ENCODE measurements at places on chromosomes 12 and 14.

- DNase-seq, result no peak
Observed at GRCh38 chr14:32226056-32226455, 23.0 kb upstream of the RNU6-8 start.

GRCh38 chr14:74510959-74511409 is 17.4 kb downstream of the ISCA2 start:
- DNase-seq, result no peak

DNA sequence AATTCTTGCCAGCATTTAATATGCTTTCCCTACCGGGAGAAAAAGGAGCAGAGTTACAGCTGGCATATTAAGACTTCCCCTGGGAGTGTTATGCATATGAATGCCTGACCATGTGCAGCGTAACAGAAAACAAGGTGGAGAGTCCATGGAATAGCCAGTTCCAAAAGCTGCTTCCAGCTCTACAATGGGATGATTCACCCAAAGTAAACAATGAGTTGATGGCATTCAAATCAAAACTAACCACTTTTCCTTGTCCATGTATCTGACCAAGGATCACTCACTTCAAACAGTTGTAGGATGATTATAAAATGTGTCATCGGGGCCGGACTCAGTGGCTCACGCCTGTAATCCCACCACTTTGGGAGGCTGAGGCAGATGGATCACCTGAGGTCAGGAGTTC is 48.1 kb upstream of the BICDL1 start:
- DNase-seq, result no peak

DNA sequence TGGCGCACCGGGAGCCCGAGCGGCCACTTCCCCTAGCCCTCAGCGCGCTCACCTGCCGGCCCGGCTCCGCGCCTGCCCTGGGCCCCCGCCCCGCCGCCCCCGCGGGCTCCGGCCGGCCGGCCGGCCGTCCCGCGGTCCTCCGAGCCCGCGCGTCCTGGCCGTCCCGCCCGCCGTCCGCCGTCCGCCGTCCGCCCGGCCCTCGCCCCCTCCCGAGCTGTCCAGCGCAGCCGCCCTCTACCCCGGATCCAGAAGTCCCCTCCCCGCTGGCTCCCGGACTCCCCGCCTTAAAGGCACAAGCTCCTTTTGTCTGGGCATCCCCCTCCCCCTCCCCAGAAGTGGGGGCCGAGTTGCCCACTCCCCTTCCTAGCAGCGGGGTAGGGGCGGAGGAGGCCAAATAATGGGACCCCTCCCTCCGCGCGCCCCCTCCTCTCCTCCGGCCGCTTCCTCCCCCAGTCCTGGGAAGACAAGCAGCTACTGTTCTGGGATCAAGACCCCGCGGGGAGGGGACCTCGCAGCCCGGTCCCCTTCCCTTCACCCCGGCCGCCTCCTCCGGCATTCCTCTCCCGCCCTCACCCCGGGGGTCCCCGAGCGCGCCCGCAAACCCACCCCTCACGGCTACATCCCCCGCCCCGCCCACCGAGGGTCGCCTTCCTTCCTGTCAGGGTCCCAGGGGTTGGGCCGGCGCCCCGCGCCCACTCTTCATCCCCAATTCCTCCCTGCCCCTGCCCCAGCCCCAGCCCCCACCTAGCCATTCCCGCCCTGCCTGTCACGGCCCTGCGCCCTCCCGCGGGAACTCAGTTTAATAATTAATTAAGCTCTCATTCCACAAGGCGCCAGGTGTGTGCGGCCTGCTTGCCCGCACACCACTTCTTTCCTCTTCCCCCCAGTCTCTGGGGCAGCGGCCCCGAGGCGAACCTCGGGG is at the start of gene ADCY6:
TSS of gene ADCY6 (minus strand) at position 236 of the 922 bp plus-strand sequence. CDS start 5,655 bp downstream, outside the sequence.
- no peak for DNase-seq

- no peak for DNase-seq
Observed at GRCh38 chr12:7144414-7145120, 14.4 kb downstream of the CLSTN3 start.

- no peak for DNase-seq
Observed at GRCh38 chr12:111034083-111034885, 113.9 kb upstream of the MYL2 start.

DNA sequence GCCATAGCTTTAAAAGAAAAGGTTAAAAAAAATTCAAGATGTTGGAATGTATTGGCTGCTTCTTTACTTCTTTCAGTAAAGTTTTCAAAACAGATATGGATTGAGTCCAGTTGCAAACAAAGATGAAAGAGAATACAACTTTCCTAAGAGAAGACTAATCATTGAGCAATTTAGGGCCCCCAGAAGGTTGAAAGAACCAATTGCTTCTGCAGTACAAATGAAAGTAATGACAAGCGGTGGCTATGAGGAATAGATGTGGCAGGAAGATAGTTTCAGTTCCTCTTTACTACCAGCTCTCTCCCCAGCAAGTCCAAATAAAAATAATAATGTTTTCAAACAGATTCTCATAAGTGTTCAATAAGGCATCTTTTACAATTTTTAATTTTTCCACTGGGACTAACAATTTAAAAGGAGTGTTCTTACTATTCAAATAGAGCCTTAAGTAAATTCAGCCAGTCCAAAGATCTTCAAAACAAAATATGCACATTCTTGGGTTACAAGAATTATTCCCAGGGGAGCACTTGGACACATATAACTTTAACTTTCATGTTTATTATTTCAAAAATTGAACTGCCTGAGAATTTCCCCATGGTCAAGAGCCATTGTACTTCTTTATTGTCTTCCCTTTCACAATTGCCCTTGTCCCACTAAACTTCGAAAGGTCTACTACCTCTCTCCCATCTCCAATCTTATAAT is 62.3 kb upstream of the PPP1R12A start:
- no peak for DNase-seq

DNA sequence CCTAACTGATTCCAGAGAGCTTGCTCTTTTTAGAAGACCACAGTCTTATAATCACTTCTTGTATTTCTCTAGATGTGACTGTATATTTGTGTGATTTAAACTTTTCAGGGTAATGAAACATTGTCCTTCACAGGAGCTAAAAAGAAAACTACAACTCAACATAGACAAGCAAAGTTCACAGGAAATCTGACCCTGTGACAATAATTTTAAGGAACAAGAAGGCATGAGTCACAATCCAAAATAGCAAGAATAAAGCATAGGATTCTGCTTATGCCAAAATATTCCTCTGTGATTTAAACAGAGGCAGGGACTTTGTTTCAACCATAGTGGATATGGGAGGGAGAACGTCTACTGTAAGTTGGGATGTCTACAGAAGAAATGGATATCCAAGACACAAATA is 44.3 kb downstream of the GPR65 start:
- DNase-seq, result no peak

- no peak for DNase-seq
Observed at GRCh38 chr14:101033446-101034165, 130.1 kb upstream of the RTL1 start.

GRCh38 chr14:34355584-34356263 is 106.3 kb downstream of the SPTSSA start:
- no peak for DNase-seq

DNA sequence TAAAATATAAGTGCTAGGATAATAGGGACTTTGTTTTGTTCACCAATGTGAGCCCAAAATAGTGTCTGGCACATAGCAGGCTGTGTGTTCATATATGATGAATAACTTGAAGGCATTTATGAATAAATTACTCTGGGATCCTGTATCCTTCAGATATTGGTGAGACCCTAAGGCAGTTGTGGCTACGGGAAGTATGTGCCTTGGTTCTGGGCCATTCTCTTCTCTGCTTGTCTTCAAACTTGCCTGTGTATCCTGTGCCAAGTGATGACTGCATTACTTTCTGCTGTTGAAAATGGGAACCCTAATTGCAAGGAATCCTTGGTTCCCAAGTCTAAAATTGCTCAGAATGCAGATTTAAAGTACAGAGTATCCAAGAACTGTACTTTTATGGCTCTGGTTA is 67.6 kb upstream of the KTN1 start:
- no peak for DNase-seq

DNA sequence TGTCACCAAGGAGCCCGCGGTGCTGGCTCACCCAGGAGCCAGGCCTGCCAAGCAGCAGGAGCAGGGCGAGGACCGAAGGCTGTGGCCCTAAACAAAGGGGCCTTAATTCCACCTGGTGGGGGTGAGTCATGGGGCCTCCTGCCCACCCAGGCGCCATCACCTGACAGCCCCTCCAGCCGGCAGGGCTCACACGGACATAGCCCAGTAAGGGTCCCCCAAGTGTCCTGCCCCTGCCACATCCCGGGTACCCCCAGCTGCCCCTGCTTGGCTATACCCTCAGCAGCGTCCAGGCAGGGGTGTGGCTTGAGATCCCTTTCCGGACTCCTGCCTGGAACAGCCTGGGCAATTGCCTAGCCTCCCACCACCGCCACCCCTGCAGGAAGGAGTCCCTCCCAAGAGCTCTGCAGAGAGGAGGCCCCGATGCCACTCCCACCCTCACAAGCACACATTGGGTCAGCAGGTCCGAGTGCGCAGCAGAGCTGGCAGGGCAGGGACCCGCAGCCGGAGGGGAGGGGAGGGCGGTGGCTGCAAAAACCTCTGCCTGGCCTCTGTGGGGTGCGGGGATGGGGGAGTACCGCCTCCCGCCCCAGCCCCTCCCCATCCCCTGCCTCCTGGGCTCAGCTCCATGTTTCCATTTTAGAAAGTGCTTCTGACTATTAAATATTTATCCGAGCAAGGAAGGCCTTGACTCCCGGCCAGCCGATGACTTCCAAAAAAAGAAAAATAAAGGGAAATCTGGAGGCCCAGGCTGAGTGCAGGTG is 4.6 kb downstream of the AHNAK2 start:
- DNase-seq, result no peak

- no peak for DNase-seq
Observed at GRCh38 chr12:65962921-65963861, 138.9 kb downstream of the HMGA2 start.

GRCh38 chr12:21849878-21850277 is 75.4 kb upstream of the KCNJ8 start:
- DNase-seq, result no peak

- no peak for DNase-seq
Observed at GRCh38 chr12:32508626-32509025, 109.3 kb downstream of the FGD4 start.

GRCh38 chr14:61403411-61403810 is 82.0 kb downstream of the PRKCH start:
- DNase-seq, result no peak

DNA sequence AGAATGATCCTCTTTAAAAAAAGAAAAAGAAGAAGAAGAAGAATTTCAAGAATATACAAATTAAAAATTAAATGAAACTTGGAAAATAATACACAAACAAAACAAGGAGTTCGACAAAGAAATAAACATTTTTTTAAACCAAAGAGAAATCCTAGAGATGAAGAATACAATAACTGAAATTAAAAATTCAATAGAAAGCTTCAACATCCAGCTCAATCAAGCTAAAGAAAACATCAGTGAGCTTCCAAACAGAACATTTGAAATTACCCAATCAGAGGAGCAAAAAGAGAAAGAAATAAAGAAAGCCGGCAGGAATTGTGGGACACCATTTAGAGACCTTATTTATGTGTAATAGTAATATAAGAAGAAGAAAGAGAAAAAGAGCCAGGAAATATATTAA is 37.2 kb upstream of the RHOJ start:
- DNase-seq, result no peak

DNA sequence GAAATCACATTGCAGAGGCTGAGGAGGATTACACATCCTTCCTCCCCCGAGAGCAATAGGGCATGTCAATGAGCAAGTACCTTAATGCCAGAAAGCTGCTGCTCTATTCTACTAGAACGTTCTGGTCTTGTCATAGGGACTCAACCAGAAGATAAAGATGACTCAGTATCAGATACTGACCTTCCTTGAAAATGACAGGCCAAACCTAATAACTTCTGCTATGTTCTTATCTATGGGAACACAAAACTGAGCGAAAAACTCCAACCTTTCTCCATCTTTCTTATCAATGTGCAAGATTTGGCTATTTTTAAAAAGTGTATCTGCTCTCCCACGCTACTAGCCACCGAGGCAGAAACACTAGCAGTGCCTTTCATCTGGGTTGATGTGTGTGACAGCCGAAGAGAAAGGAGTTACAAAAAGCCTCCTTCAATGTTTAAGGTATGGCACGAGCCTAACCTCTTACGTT is 5.5 kb downstream of the CCDC92 start:
- no peak for DNase-seq
